ENCODE measurements at places on chromosomes 5 and 9.

DNA sequence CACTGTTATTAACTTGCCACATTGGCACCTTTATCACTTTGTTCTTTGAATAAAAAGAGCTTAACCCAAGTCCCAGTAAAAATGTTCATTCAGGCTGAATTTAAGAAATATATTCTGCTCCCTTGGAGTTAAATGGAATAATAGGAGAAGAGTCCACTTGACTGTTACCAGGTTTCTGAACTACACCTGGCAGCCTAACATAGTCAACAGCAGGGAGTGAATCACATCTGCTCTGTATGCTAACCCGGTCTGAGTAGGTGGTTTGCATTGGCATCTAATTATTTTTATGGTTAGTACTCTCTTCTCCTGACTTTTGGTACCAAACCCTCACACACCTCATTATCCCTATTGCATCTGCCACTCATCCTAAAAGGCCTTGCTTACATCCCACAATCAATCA is 86.7 kb downstream of the STK32A start:
- DNase-seq = no peak

- DNase-seq = no peak
These were observed 24.1 kb downstream of the GSN start for GRCh38 chr9:121292051-121292450.

- peak; percentile 3 for DNase-seq
These were observed 306.3 kb upstream of the KCNN2 start for GRCh38 chr5:114055318-114056184.

GRCh38 chr5:132098151-132098594 is 24.6 kb downstream of the CSF2 start:
- peak; percentile 60 for DNase-seq

- DNase-seq = no peak
These were observed 135.6 kb upstream of the IRX4 start for GRCh38 chr5:2018390-2018724.

GRCh38 chr5:9776525-9776924 is 146.4 kb upstream of the TAS2R1 start:
- DNase-seq = peak; percentile 83

DNA sequence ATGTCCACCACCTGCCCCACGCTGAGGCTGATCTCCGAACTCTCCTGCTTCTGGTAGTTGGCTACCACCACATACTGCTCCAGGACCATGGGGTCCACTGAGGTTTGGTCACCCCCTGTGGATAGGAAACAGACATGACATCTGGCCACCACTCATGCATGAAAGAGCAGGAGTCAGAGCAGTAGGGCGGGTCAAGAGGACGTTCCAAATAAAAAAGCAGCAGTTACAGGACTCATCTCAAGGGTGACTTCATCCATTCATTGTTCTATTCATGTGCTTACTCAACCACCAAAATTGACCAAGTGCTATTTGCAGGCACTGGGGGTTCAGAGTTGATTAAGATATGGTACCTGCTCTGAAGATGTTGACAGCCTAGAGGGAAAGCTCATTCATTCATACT is 79.2 kb upstream of the UBTD2 start:
- DNase-seq = no peak

DNA sequence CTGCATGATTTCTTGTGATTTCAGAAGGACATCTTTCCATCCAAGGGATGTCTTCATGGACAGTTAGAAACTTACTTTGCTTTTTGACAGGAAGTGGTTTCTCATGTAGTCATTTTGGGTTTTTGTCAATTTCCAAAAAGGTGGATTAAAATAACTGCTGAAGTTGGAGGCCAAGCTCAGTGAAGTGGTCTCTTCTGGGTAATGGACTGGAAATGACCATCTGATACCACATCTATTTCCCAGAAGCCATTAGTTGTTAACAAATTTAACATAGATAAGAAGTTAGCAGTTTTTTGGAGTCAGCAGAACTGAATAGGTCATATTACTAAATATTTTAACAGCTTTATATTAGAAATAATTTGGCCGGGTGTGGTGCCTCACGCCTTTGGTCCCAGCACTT is 86.2 kb upstream of the MYO10 start:
- peak; percentile 36 for DNase-seq

GRCh38 chr5:68200288-68200687 is 15.3 kb upstream of the PIK3R1 start:
- DNase-seq = no peak
